Right ventricle myocardium inferior (tissue), 1 donor: ENCODE measurements at places on chromosomes 7 and 10.

GRCh38 chr7:84025332-84025927, 169.2 kb downstream of the SEMA3A start:
- DNase-seq: no peak

- no peak for DNase-seq
Measured at GRCh38 chr10:50653142-50653541, 29.4 kb upstream of the SGMS1 start.

DNA sequence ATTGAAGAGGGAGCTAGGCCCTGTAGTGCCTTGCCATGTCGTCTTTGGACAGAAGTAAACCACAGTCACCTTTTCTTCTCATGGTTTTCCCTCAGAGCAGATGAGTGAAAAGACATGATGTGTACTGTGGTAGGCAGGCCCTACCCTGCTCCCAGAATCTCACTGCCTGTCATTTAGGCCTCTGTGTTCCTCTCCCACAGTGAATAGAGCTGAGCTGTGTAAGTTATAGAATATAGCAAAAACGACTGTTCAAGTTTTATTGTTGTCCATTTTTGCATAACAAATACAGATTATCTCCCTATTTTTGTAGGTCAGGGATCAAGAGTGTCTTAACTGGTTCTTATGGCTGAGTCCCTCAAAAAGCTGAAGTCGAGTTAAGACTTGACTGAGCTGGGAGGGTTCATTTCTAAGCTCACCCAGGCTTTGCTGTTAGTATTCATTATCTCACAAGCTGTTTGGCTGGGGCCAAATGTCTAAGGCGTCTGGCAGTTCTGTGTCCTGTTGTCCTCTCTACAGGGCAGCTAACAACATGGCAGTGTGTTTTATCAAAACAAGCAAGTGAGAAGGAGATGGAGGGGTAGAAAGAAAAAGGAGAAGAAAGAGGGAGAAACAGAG, 780.9 kb upstream of the POM121L12 start:
- DNase-seq: no peak

GRCh38 chr7:11895337-11895736, 63.3 kb upstream of the THSD7A start:
- no peak for DNase-seq

DNA sequence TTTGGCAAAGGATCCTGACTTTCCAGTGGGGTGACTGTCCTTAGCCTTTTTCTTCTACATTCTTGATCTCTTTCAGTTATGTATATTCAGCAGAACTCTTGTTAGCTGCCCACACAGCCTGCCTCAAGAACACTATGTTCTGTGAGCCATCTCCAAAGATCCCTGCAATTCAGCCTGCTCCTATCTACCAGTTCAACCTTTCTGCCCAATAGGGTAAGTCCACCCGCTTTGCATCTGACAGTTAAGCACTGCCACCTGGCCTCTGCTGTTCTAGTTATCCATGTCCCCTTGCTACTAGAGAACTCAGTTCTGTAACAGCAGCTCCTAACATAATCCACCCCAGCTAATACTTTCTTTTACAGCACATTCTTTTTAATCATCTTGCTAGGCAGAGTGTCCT, 13.5 kb downstream of the OR9A2 start:
- DNase-seq: no peak

DNA sequence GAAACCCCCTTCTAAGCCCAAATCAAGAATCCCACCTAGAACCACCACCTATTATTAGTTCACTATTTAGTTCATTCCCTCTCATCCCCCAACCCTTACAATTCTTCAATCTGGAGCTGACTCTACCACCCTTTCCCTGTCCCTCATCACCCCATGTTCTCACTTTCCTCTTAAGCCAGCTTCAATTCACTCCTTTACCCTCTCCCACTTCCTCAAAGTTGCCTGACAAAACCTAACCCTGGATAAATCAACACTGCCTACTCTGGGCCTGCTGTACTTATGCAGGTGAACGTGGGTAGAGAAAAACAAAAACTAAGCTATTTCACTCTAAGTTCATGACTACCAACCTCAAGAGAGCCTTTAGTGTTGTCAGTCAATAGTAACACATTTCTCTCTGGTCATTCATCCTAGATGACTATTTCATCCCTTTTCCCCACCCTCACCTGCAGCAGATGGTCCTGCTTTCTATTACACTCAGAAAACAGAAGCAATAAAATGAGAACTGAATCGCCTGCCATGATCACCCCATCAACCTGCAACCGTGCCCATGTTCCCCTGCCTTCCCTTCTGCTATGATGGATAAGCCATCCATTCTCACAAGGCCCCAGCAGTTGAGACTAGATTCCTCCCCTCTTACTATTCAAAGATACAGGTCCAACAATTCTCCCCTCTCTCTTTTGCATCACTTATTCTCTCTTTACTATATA, 52.6 kb downstream of the ARHGAP21 start:
- DNase-seq: no peak

- DNase-seq: no peak
Measured at GRCh38 chr10:104683567-104683966, 42.5 kb downstream of the SORCS3 start.

- no peak for DNase-seq
Measured at GRCh38 chr7:86972072-86972471, 87.4 kb downstream of the ELAPOR2 start.

GRCh38 chr10:60206735-60207134, 182.9 kb downstream of the ANK3 start:
- no peak for DNase-seq

- DNase-seq: no peak
Measured at GRCh38 chr7:47578579-47579270, 3.2 kb downstream of the TNS3 start.

DNA sequence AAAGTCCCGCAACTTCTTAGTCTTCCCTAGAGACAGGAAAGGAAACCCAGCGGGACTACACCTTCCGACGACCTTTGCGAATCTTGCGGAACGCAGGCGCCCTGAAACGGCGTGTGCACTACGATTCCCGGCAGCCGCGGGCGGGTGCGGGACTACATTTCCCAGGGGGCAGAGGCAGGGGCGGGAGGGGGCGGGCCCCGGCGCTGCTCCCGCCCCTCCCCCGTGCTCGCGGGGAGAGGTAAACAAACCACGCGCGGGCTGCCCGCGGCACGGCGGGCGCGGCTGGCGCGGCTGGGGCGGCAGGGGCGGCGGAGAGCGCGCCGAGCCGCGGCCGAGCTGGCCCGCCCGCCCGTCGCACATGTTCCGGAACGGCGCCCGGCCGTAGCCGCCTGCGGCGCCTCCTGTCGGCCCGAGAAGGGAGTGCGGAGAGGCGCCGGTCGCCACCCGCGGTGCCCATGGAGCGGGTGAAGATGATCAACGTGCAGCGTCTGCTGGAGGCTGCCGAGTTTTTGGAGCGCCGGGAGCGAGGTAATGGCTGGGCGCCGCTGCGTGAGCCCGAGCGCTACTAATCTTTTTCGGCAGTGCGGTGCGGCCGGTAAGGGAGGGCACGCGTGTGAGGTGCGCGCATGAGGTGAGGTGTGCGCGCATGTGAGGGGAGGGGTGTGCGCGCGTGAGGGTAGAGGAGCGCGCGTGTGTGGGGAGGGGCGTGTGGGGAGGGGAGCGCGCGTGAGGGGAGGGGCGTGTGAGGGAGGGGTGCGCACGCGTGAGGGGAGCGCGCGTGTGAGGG, 18.5 kb downstream of the MXI1 start:
- DNase-seq: peak; percentile 96

GRCh38 chr7:44567884-44568283, 5.8 kb downstream of the DDX56 start:
- DNase-seq: no peak

GRCh38 chr7:27872356-27873275, 132.7 kb downstream of the TAX1BP1 start:
- no peak for DNase-seq

GRCh38 chr10:513393-513792, 176.1 kb downstream of the DIP2C start:
- peak; percentile 25 for DNase-seq

DNA sequence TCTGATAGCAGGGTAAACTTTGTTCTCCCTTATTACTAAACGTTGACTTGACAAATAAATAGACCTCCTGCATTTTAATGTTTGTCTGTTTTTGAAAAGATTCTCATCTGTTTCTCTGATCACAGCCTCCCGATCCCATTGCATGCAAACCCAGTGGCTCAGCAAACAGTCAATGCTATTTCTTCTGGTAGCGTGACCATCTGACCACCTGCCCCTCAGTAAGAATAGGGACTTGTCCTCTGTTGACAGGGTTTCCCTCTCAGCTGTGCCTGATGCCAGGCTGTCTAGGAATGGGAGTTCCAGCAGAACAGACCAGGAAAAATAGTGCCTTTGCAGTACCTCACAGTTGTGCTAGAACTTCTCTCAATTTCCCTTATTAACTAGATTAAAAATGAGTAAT, 40.7 kb upstream of the EBLN1 start:
- DNase-seq: no peak

DNA sequence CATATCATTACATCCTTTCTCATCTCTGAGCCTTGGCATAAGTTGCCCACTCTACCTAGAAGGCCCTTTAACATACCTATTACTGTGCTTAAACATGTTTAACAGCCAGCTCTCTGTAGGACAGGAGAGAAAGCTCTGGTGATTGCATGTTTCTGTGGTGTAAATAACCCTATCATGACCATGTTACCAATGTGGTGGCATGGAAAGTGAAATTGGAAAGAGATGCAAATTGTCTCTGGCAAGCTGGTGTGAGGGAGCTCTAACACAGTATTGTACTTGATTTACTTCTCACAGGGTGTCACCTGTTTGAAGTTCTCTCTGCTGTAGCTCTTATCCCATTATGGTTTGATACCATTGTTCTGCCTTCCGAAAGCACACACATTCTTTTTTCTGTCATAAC, 231.8 kb upstream of the DKK1 start:
- no peak for DNase-seq

GRCh38 chr7:463817-464453, 55.7 kb downstream of the PDGFA start:
- no peak for DNase-seq

DNA sequence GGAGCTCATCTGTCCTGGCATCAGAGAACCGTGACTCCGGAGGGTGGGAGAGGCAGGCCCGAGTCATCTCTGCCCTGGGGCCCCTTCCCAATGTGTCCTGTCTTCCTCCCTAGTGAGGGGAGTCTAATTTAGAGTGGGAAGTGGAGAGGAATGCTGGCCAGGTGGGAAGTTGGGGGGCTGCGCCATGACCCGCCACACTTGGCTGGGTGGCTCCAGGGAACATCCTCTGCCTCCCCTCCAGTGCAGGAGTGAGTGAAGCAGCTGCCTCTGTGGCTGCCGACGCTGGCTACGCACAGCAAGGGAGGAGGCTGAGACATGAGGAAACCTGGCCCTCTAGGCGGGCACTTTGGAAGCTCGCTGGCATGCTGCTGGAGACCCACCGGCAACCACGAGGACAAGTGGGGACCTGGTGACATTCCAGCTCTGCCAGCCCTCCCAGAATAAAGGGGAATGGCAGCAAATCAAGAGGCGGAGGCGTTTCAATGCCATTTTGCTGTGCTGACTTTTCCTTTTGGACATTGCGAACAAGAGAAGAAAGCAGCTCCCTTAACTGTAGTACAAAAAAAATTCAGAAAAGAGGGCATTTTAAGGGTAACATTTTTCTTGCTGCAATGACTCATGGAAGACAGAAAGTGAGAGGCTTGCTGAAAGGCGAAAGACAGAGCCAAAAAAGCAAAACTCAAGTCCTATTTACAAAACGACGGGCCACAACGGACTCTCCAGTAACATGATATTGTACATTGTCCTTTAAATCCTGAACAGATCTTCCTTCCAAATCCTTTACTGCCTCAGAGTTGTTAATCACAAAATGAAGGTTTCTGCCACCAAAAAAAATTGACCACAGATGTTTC, 121.2 kb upstream of the PITRM1 start:
- no peak for DNase-seq

- no peak for DNase-seq
Measured at GRCh38 chr7:116610210-116610609, 61.8 kb upstream of the MET start.

- DNase-seq: no peak
Measured at GRCh38 chr7:64581926-64582894, 19.3 kb upstream of the ZNF680 start.

DNA sequence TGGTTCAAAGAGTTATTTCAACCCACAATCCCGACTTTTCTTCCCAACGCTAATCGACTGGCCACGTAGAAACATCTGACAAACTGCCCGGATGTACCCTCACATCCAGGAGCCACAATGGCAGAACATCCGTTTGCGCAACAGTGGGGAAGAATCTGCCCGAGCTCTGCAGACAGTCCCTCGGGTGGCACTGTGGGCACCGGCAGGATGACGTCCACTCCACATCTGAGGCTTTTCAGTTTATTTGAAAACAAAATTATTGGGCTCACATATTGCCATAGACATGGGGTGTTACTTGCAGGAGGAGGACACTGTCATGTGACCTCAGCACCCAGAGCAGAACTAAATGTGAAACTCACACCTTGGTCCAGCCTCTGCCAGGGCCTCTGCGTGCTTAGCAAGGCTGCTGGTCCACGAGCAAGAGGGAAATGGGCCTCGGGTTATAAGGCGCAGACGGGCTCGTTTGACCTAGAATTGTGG, 84.1 kb downstream of the MKI67 start:
- no peak for DNase-seq

DNA sequence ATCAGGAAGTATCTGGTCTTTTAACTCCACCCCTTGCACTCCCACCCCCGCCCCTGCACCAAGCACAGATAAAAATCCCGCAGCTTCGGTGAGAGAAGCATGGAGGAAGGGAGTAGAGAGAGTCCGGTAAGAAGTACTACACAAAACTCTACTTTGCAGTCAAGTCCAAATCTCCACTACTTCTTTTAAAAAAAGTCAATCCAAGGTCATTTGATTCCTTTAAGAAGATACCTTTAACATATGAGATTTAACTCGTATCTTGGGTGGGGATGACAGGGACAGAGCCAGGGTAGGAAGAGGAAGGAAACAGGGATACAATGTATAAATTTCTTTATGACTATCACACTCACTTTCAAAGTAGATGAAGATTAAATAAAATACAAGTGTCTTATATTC, 132.1 kb downstream of the NRBF2 start:
- DNase-seq: no peak

DNA sequence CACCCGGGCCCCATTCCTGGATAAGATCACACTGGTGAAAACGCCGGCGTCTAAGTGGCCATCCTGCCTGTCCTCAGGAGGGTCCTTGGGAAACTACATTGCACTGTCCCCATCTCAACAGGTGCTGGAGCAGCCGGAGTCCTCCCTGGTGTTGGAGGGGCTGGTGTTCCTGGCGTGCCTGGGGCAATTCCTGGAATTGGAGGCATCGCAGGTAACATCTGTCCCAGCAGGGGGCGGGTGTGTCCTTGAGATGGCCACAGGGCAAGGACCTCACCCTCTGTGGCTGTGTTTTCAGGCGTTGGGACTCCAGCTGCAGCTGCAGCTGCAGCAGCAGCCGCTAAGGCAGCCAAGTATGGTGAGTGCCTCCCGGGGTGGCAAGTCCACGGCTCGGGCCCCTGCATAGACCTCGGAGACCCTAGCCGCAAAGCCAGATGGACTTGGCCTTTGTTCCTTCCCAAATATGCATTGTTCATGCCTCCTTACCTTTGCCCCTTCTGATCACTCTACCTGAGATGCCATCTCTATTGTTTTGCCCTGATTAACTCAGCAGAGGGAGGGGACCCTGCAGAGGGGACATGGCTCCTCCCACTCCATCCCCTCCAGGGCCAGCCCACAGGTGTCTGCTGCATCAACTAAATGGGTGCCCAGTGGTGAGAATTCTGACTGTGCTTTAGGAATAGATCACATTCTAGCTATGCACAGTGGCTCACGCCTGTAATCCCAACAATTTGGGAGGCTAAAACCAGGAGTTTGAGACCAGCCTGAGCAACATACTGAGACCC, 23.8 kb downstream of the ELN start:
- DNase-seq: no peak

GRCh38 chr10:60388116-60388625, 1.5 kb downstream of the ANK3 start:
- no peak for DNase-seq
